A549 treated with ZK216348 at 1 μM for 4 hours (cell line): ENCODE measurements at places on chromosomes 7 and 10. TPM values are rescaled to one million over a fixed set of nuclear protein-coding genes. Genes with fewer than 3 reads are reported as not detected.

Gene RNF148
- not detected in 5 replicates for total RNA-seq

Gene TRPV6
- total RNA-seq = not detected in 5 replicates

Gene STEAP1
- 13.1 to 14.5 TPM (median 13.4 TPM) in 5 replicates for total RNA-seq

Gene RASSF4
- 1.8 to 3.0 TPM (median 1.9 TPM) in 5 replicates for total RNA-seq

Gene HMX2
- total RNA-seq = 0.20 to 0.25 TPM (median 0.22 TPM) in 3 of 5 replicates, not detected in the others
